Psoas muscle (tissue), 8 donors: ENCODE measurements at places on chromosomes 5 and 9. TPM values are rescaled to one million over a fixed set of nuclear protein-coding genes. Genes with fewer than 3 reads are reported as not detected.

- no peak overlapping the region for H3K27ac ChIP-seq
- H3K4me3 ChIP-seq: no peak overlapping the region
- no peak for DNase-seq
Observed at GRCh38 chr5:114325541-114325940, 36.3 kb upstream of the KCNN2 start.

GRCh38 chr5:66959653-66960052, 236.9 kb downstream of the CD180 start:
- H3K4me1 ChIP-seq: peaks cover 6% of the 10 kb centered on the region
- no peak for DNase-seq
- H3K27ac ChIP-seq: no peak overlapping the region
- no peaks in the 10 kb centered on the region for H3K27me3 ChIP-seq
- H3K36me3 ChIP-seq: no peaks in the 10 kb centered on the region

- no peaks in the 10 kb centered on the region for H3K36me3 ChIP-seq
- DNase-seq: no peak
- no peak overlapping the region for H3K4me3 ChIP-seq
- H3K27ac ChIP-seq: no peak overlapping the region
Observed at GRCh38 chr5:90612919-90613318, 54.3 kb downstream of the ADGRV1 start.

GRCh38 chr5:37539459-37539858, 160.3 kb downstream of the WDR70 start:
- no peaks in the 10 kb centered on the region for H3K4me1 ChIP-seq
- no peak for DNase-seq
- no peaks in the 10 kb centered on the region for H3K36me3 ChIP-seq

Gene TPPP
- 2.0 TPM for polyA plus RNA-seq
